ENCODE measurements at places on chromosomes 5 and 9. TPM values are rescaled to one million over a fixed set of nuclear protein-coding genes. Genes with fewer than 3 reads are reported as not detected.

DNA sequence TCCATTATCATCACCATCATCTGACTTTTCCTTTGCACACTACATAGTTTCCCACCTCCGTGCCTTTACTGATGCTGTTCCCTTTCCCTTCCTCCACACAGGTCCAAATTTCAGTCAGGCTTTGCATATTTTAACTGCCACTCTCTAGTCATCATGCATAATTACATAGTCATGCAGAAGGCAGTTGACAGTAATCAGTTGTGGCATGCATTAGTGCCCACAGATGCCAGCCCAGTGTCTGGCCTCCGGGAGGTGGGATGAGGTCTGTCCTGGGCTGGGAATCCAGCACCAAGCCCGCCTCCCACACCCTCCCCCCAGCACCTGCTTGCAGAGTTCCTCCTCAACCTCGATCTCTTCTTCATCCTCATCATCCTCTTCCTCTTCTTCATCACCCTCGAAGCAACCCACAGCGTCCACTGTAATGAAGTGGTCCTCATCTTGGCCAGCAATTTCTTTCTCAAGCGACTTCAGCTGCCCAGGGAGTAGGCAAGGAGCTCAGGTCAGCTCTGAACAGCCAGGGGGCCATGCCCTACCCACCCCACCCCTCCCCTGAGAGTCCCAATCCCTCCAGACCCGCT lies 8.8 kb downstream of the BBLN start:
- no peak for DNase-seq

The KCNIP1 gene
- total RNA-seq, result not detected

DNA sequence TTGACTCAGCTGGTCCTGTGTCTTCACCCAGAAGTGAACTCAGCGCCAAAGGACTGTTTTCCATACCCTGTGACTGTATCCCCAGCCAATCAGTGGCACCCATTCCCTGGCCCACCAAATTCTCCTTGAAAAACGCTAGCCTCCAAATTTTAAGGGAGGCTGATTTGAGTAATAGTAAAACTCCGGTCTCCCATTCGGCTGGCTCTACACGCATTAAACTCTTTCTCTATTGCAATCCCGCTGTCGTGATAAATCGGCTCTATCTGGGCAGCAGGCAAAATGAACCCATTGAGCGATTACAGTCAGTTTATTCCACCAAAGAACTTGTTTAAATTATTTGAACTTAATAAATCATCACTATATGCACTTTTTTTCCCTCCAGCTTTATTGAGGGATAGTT lies 55.9 kb upstream of the PPP1R26 start:
- DNase-seq, result peak; percentile 3

DNA sequence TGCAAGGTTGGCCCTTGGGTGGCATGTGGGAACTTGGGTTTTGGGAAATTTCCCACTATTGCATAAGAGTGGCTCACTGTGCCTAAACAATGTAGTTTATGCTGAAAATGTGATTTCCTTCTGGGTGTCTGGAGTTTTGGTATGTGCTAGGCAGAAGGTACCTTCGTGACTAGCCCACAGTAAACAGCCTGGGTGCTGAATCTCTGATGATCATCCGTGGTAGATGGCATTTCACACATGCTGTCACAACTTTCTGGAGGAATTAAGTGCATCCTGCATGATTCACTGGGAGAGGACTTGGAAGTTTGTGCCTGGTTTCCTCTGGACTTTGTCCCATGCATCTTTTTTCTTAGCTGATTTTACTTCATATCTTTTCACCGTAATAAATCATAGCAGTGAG lies 64.5 kb downstream of the LNPEP start:
- DNase-seq, result no peak

The C5orf52 gene
- total RNA-seq, result not detected

The CYLC2 gene
- total RNA-seq, result not detected

- no peak for DNase-seq
These were observed 42.6 kb downstream of the DIRAS2 start for GRCh38 chr9:90600029-90600428.

- DNase-seq, result no peak
These were observed 16.7 kb downstream of the CXXC5 start for GRCh38 chr5:139664727-139665351.

DNA sequence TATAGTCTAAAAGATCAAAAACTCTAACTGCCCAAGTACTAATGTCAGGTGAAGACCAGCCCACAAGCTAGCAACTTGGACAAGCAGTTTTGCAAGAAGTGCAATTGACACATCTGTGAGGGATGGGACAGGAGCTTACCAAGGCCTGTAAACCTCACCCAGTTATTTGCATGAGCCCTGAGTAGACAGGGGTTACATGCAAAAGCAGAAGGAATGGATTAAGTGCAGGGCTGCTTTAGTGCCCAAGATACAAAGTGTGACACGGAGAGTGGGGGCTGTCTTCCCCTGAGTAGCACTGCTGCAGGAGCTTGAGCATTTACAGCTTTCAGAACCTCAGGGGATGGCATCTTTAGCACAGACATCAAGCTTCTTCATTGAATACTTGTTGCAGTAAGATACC lies 286.7 kb downstream of the ELAVL2 start:
- DNase-seq, result no peak

- no peak for DNase-seq
These were observed 82.4 kb downstream of the GADD45G start for GRCh38 chr9:89687188-89687587.

The FBP1 gene
- 0.24 TPM for total RNA-seq

The SLC35D2 gene
- 10.6 TPM for total RNA-seq

The GRIA1 gene
- total RNA-seq, result not detected

The CCL21 gene
- total RNA-seq, result not detected

GRCh38 chr5:61744690-61745619 lies 412.9 kb downstream of the ZSWIM6 start:
- DNase-seq, result no peak

- no peak for DNase-seq
These were observed 1.8 kb upstream of the TSC1 start for GRCh38 chr9:132946211-132946610.

GRCh38 chr9:122051351-122052321 lies 41.5 kb downstream of the TTLL11 start:
- DNase-seq, result peak; percentile 82

The C9orf50 gene
- total RNA-seq, result not detected

The GABRP gene
- not detected for total RNA-seq

The SLC6A19 gene
- 1.6 TPM for total RNA-seq

GRCh38 chr5:160507221-160507721 lies 85.6 kb downstream of the PTTG1 start:
- no peak for DNase-seq

The SOHLH1 gene
- total RNA-seq, result 0.29 TPM

The TMED9 gene
- 147 TPM for total RNA-seq

- DNase-seq, result no peak
These were observed 563.8 kb downstream of the TLE1 start for GRCh38 chr9:81125446-81126092.

GRCh38 chr9:113624721-113625120 lies 161.2 kb downstream of the RGS3 start:
- no peak for DNase-seq

DNA sequence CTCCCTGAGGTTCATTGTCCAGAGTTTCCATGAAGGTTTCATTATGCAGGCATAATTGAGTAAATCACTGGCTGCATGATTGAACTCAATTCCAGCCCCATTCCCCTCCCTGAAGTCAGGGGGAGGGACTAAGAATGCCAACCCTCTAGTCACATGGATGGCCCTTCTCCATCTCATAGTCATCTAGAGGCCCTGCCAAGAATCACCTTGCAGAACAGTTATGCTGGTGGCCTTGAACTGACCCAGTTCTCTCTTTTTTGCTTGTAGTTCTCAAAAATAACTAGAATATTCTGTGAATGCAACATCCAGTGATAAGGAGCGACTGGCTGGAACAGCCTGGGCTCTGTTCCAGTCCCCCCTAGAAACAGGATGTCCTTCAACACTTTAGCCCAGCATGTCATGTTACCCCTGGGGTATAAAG lies 31.7 kb downstream of the SLC35A4 start:
- DNase-seq, result no peak

The QRFP gene
- not detected for total RNA-seq

- peak; percentile 78 for DNase-seq
These were observed 6.1 kb downstream of the NOTCH1 start for GRCh38 chr9:136539427-136540421.

DNA sequence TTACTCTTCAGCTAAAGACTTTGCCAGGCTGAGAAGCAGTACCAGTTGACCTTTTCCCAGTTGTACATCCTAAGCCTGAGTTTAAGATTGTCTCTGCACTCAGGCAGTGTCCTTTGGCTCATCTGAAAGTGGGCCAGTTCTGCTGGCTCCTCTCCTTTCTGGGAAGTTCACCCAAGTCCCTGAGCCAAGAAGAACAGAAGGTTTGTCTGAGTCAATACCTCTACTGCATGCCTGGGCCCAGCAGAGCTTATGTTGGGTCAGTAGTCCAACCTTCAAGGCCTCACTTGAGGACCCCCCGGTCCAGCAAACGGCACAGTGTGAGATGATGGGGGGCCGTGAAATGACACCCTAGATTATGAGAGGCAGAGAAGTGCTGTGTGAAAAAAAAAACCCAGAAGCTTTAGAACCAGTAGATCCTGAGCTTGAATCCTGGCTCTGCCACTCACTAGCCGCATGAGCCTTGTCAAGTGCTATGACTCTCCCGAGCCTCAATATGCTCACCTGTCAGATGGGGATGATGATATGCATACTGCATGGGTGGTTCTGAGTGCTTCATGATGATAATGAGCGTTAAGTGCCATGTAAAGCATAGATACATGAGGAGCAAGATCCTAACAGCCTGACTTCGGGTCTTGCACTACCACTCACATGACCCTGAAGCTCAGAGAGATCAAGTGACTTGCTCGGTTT lies 156.0 kb downstream of the MACROH2A1 start:
- DNase-seq, result no peak

- DNase-seq, result no peak
These were observed 26.1 kb downstream of the AP3B1 start for GRCh38 chr5:78268356-78268755.

- no peak for DNase-seq
These were observed 59.5 kb downstream of the SMIM23 start for GRCh38 chr5:171845040-171845630.

The TNPO1 gene
- total RNA-seq, result 127 TPM

The DENND1A gene
- total RNA-seq, result 28.5 TPM

- DNase-seq, result peak; percentile 17
These were observed 42.3 kb downstream of the MACROH2A1 start for GRCh38 chr5:135356522-135357318.

The FGF10 gene
- not detected for total RNA-seq

The MEIKIN gene
- total RNA-seq, result not detected
